Liver (tissue), 10 donors: ENCODE measurements at places on chromosomes 12 and 14. TPM values are rescaled to one million over a fixed set of nuclear protein-coding genes. Genes with fewer than 3 reads are reported as not detected.
A peak's percentile ranks its signal among the peaks of the same experiment; 100 is the strongest.

The DDN gene
- not detected for total RNA-seq

The APPL2 gene
- 18.3 TPM for total RNA-seq

- H3K4me3 ChIP-seq, result peak overlapping the region; percentile 12
- H3K4me1 ChIP-seq, result no peaks in the 10 kb centered on the region
- DNase-seq, result no peak
- no peaks in the 10 kb centered on the region for H3K36me3 ChIP-seq
Measured at GRCh38 chr12:92953747-92954146, 24.7 kb upstream of the EEA1 start.

- no peak overlapping the region for H3K4me3 ChIP-seq
- H3K27ac ChIP-seq, result no peak overlapping the region
Measured at GRCh38 chr14:94460631-94461416, 8.2 kb upstream of the SERPINA11 start.

The MMP14 gene
- total RNA-seq, result 7.6 TPM
